ENCODE measurements at places on chromosomes 13 and 19.

- DNase-seq: no peak
These were observed 77.5 kb upstream of the CLDN10 start for GRCh38 chr13:95474992-95475391.

- no peak for DNase-seq
These were observed 277.5 kb upstream of the SOX1 start for GRCh38 chr13:111789420-111789819.

DNA sequence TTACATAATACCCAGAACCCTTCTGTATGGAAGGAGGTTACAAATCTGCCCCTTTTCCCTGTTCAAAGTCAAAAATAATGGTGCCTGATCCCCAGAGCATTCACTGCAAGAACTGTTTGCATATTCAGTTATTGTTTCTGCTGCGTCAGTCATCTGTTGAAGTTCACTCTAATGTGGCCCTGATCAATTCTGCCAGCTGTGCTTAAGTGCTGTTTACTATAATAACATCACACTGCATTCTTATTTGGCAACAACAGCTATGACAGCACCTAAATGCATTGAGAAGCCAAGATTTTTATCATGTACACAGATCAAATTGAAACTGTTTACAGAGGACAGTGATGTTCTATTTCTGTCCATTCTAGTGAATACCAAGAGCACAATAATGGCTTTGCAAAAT is 115.9 kb downstream of the DACH1 start:
- no peak for DNase-seq

DNA sequence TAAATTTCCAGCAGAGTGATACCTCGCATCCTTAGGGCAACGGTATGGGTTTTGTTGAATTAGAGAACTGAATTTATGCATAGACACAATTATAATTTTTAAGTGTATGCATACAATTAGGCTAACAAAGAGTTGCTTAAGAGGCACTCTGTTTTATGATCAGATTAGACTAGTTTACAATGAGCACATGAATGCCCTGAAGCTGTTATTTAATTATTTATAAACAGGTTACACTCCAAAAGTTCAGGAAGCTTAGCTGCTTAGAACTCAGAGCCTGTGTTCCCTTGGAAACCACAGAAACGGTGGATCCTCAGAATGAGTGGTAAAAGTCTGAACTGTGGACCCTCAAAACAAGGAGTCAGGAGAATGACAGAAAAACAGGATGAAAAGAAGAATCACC is 72.5 kb upstream of the FBXL3 start:
- DNase-seq: no peak

DNA sequence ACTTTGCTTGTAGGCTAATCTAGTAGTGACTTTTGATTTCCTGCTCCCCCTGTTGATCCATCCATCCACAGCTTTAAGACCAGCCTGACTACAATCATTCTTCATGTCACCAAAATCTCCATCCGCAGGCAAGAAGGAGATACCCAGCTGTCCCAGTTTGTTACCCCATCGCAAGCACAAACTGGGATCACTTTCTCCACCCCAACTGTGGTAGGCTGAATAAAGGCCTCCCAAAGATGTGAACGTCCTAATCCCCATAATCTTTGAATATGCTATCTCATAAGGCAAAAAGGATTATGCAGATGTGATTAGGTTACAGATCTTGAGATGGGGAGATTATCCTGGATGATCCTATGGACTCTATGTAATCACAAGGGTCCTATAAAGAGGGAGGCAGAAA is 202.0 kb downstream of the ENOX1 start:
- no peak for DNase-seq

DNA sequence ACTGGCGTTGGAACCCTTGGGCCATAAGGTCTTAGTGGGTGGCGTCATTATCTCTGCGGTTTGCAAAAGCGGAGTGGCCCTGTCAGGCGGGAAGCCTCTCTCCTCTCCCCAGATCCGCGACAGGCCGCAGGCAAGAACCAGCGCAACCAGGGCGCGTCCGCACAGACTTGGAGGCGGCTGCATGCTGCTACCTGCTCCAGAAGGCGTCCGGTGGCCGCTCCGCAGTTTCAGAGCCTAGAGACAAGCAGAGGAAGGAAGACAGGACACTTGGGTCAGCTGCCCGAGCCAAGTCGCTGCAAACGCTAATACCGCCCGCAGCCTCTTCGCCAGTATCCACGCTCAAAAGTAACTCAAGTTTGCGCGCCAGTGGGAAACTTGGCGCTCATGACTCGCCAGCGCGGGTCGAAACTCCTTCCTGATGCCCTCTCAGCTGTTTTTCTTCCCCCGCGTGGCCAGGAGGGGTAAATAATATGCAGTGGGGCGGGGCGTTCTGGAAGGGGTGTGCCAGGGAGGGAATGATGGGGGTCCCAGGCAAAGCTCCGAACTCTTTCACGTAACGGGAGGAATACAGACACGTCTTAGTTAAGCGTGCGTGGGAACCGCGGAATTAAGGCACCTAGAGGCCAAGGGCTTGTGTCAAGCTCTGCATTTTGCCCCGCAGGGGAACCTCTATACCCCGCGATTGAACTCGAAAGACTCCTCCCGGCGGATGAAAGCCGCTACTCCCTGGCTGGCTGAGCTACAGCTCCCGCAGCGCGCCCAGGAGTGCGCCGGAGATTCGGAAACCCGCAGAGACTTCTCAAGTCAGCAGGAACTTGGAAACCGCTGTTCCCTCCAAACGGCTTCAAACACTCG is at the start of gene EDNRB:
TSS of gene EDNRB (minus strand) at position 441 of the 855 bp plus-strand sequence. CDS start at position 183, 258 bp downstream.
- DNase-seq: no peak

DNA sequence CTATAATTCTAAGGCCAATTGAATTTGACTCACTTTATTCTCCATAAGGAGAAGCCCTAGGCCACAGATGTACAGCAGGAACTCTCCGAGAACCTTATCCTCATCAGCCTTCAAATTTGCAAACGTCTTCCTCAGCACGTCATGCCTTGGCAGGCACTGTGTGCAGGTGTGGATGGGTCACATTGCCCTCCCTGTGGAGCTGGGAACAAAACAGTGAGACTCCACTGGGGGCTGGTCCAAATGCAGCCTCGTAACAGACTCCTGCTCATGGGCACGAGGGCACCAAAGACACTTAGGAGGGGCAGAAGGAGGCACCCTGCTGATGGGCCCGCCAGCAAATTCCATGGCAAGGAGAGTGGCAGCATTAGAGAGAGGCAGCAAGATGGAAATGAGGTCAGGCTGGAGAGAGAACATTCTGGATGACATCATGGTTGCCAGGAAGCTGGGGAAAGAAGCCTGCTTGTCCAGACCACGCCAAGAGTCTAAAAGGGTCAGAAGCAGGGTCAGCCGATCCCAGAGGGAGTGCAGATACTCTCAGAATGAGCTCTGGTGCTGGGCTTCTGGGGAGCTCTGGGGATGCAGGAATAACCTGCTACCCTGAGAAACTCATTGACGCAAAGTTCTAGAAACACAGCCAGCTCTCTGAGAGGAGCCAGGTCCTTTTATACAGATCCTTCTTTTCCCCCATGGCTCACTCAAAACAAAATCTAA is 242.2 kb downstream of the B3GLCT start:
- no peak for DNase-seq

GRCh38 chr19:48719263-48720171 is at the start of gene MAMSTR:
MAMSTR (minus strand) TSS chr19:48719725; CDS start chr19:48719031, 694 bp downstream.
- DNase-seq: no peak

- no peak for DNase-seq
These were observed 528.3 kb upstream of the ATXN8OS start for GRCh38 chr13:69579351-69579750.

DNA sequence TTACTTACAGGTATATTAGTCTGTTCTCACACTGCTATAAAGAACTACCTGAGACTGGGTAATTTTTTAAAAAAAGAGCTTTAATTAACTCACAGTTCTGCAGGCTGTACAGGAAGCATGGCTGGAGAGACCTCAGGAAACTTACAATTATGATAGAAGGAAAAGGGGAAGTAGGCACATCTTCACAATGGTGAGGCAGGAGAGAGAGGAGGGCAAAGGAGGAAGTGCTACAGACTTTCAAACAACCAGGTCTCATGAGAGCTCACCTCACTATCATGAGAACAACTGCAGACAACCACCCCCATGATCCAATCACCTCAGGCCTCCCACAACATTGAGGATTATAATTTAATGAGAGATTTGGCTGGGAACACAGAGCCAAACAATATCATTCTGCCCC is 511.7 kb downstream of the SLITRK6 start:
- DNase-seq: no peak

DNA sequence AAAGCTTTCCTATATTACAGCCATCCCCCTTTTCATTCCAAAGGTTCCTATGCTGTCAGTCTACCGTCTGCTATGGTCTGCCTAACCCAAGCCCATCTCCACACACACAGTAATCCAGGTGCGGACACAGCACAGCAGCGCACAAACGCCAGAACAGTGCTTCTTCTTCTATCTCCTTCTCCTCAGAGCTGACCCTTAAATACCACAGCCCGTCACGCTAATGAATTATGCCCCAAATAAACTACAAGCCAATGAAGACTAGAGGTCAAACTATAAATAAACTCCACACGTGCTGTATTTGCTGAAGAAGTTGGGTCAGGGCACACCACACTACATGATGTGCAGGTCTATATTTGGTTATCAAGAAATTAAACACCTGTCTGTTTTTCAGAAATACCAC is 71.8 kb downstream of the TBC1D4 start:
- DNase-seq: no peak

DNA sequence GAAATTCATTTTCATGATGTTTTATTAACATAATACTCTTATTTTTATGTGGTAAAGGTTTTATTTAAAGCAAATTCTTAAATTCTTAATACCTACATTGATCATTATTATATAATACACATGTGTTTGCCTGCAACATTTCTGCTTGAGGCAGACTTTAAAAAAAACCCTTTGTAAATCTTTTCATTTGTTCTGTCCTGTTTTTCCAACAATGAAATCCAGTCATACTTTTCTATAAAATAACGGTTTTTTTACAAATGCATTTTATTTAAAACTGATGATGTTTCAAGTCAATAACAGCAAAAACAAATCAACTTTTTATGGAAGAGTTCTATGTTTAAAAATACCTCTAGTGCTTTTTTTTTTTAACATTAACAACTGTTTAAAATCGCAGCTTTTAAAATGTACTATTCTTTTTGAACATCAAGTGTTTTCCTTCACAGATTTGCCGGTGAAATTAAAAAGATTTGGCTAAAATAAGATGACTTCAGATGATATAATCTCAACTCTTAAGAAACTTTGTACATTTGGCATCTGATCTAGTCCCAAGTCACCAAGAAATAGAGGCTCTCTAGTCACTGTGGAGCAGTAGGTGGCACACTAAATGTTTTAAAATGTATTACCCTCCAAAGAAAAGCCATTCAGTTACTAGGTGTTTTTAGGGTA is 5.1 kb downstream of the POU4F1 start:
- no peak for DNase-seq

- no peak for DNase-seq
These were observed 77.3 kb upstream of the MCF2L start for GRCh38 chr13:112891477-112892401.

GRCh38 chr19:48740164-48740972 is at the start of gene RASIP1:
RASIP1 (minus strand) TSS chr19:48740610; CDS start chr19:48740282, 328 bp downstream.
- no peak for DNase-seq

GRCh38 chr19:47493378-47494210 is 9.6 kb upstream of the KPTN start:
- no peak for DNase-seq

DNA sequence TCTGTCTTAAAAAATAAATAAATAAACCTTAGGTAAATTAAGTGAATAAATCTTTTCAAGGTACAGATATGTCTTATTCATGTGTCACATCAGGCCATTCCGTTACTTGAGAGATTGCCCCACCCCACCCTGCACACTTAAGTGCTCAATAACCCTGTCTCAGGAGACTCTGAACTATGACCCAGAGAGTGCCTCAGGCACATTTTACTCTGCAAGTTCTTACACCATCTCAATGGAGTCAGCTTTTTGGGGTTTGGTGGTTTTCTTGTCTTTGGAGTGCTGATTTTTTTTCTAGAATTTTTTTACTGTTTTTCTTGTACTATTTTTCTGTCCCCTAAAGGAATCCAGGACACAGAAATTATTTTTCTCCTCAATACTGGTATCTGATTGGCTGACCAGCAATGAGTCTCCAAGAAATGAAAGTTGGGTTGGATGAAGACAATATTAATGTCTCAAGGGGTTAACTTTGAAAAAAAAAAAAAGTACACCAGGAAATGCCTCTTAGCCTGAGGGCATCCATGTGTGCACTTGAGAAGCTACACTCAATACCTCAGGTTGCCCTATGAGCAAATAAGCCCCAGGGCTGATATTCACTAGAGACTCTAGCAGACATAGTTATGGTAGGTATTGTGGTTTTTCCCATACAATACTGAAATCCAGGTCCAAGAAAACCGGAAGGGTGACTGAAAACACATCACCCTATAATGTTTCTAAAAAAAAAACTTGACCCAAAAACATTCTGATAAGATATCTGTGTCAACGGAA is 114.6 kb upstream of the ZNF91 start:
- no peak for DNase-seq

DNA sequence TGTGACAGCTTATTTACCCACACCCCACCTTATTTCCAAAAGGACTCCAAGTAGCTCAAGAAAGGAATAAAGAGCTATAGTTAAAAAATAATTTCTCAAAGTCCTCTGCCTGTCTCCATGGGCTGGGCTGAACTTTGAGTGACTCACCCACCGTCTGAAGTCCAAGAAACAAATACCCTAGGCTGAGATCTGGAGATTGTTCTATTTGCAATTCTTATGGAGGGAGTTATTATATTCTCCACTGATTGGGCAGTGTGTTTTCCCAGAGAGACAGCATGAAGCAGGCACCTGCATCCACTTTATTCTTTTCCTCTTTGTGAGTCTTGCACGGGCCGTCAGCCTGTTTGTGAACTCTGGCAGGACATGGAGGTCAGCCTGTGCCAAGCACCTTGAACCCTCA is 63.2 kb downstream of the SHISA2 start:
- no peak for DNase-seq

DNA sequence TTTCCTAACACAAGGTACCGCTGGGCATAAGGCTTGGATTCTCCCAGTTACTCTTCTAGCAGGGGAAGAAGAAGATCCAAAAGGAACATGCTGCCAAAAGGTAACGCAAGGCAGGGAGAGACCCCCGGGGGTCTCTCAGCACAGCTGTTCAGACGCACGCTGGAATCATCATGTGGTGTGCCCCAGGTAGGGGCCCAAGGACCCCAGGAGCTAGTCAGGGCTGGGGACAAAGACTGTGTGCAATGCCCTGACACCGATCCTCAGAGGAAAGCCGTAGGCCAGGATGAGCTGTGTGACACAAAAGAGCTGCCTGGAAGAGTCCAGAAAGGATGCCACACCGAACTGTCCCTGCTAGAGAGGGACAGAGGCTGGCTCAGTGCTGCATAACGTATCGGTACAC is 22.3 kb upstream of the EPHX3 start:
- no peak for DNase-seq

GRCh38 chr13:21242236-21242635 is 65.8 kb downstream of the MRPL57 start:
- no peak for DNase-seq

DNA sequence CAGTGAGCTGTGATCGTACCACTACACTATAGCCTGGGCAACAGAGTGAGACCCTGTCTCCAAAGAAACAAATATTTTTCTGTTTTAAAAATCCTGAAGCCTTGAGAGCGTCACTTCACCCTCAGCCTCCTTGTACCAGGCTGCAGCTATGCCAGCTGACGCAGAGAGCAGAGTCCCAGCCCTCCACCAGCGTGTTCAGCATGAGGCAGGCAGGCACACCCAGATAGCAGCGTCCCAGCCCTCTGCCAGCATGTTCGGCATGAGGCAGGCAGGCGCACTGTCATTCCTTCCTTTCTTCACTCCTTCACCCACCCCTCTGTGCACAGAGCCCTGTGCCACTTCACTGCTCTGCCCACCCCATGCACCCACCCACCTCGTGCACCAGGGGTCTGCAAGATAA is 43.3 kb upstream of the USE1 start:
- DNase-seq: no peak

Measured in activated T-cell treated with anti-CD3 and anti-CD28 coated beads for 4 hours (primary cell).